MG63 (cell line): ENCODE measurements at places on chromosomes 12 and 14. TPM values are rescaled to one million over a fixed set of nuclear protein-coding genes. Genes with fewer than 3 reads are reported as not detected.

GRCh38 chr14:42002141-42002540 lies 395.5 kb downstream of the LRFN5 start:
- DNase-seq, result no peak

PIANP gene
- not detected in 2 replicates for total RNA-seq

GRCh38 chr12:81465876-81466275 lies 293.3 kb downstream of the PPFIA2 start:
- no peak for DNase-seq

LTB4R2 gene
- total RNA-seq, result 0.59 and 0.82 TPM in 2 replicates
